ENCODE measurements at places on chromosomes 6 and 20. TPM values are rescaled to one million over a fixed set of nuclear protein-coding genes. Genes with fewer than 3 reads are reported as not detected.

Gene ALDH8A1
- 0.48 TPM for total RNA-seq

Gene CCN6
- total RNA-seq: not detected

Gene MOG
- not detected for total RNA-seq

Gene DEFB125
- not detected for total RNA-seq

Gene GSTA1
- not detected for total RNA-seq

Gene ELOVL2
- not detected for total RNA-seq

Gene TEAD3
- 0.19 TPM for total RNA-seq

Gene KCNK15
- not detected for total RNA-seq

Gene EPPIN
- not detected for total RNA-seq

Gene OR2B2
- not detected for total RNA-seq

Gene SLC22A2
- total RNA-seq: not detected

Gene SPATS1
- not detected for total RNA-seq

Gene TAAR1
- total RNA-seq: not detected

Gene VSX1
- total RNA-seq: not detected

All from vein endothelial cell (primary cell).